PC-3 (cell line): ENCODE measurements at places on chromosomes 13 and 19.

- no peak for DNase-seq
Observed at GRCh38 chr13:59409634-59410200, 754.0 kb downstream of the DIAPH3 start.

DNA sequence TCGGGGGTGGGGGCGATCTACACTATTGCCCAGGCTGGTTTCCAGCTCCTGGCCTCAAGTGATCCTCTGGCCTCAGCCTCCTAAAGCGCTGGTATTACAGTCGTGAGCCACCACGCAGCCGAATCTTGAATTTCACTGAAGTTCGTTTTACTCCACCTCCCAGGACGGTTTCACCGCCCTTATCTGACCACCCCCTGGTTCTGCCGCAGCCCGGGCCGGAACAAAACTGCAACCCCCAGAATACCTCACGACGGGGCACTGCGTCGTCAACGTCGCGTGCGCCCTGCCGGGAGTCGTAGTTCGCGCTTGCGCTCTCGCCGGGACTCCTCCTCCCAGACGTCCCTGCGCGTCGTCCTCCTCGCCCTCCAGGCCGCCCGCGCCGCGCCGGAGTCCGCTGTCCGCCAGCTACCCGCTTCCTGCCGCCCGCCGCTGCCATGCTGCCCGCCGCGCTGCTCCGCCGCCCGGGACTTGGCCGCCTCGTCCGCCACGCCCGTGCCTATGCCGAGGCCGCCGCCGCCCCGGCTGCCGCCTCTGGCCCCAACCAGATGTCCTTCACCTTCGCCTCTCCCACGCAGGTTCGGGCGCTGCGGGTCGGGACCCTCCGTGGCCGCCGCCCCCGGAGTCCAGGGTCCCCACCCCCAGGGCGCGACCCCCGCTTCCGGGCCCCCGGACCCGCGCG, at the start of gene ATP5F1D:
TSS of gene ATP5F1D (plus strand) at position 335 of the 679 bp plus-strand sequence. CDS start at position 435, 100 bp downstream.
- DNase-seq = peak; percentile 92

DNA sequence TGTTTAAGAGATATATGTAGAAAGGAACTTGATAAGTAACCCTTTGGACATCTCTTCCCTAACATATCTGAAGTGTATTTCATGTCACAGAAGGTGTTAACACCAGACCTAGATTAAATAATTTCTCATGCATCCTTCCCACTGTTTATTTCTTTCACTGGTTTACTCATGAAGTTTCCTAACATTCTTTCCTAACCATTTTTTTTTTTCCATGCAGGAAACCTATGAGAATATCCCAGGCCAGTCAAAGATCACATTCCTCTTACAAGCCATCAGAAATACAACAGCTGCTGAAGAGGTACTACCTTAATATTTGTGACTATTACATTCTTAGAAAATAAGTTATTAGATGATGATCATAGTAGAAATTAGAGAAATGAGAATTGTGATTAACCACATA, 28.8 kb downstream of the IPO5 start:
- DNase-seq = no peak

DNA sequence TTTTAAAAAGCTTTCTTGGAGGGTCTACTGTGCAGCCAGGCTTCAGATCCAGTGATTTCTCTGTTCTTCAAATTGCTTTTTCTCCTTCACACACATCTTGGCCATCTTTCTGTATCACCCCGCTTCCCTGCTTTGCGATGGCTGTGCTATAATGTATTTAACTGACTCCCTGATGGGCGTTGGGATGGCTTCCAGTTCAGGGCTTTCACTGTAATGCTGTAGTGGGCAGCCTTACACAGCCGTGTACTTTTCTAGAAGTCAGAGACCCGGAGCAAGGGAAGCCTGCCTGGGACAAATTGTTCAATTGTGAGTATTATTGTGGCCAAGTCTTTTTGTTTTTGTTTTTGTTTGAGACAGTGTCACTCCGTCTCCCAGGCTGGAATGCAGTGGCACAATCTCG, 19.4 kb upstream of the PAK4 start:
- no peak for DNase-seq

GRCh38 chr13:97502181-97502580, 68.2 kb downstream of the RAP2A start:
- no peak for DNase-seq

- DNase-seq = no peak
Observed at GRCh38 chr19:31054430-31054829, 294.8 kb downstream of the TSHZ3 start.
